ENCODE measurements at places on chromosomes 6 and 20. TPM values are rescaled to one million over a fixed set of nuclear protein-coding genes. Genes with fewer than 3 reads are reported as not detected.

The OR2B6 gene
- not detected for total RNA-seq

The IP6K3 gene
- 3.0 TPM for total RNA-seq

The BMP2 gene
- 0.68 TPM for total RNA-seq

The BPIFB1 gene
- not detected for total RNA-seq

The HNF4A gene
- total RNA-seq: not detected

The CHD6 gene
- 45.0 TPM for total RNA-seq

The RIPPLY2 gene
- not detected for total RNA-seq

The SLC22A16 gene
- total RNA-seq: not detected

The ZBTB46 gene
- total RNA-seq: 20.9 TPM

The DYNLT2 gene
- 3.0 TPM for total RNA-seq

The FAM83C gene
- total RNA-seq: not detected

The ABHD16B gene
- total RNA-seq: not detected

The BCAS1 gene
- total RNA-seq: not detected

All from osteocyte (in vitro differentiated cells).